ENCODE measurements at places on chromosomes 5 and 9.

- no peak for DNase-seq
Observed at GRCh38 chr5:82298668-82299067, 20.5 kb upstream of the RPS23 start.

- DNase-seq: no peak
Observed at GRCh38 chr5:175860531-175861045, 10.8 kb upstream of the CPLX2 start.

GRCh38 chr9:122475717-122476116, 2.0 kb downstream of the OR1J1 start:
- DNase-seq: no peak

- DNase-seq: no peak
Observed at GRCh38 chr9:79300068-79300467, 271.7 kb upstream of the TLE4 start.

All from RPMI8226 (cell line).